ENCODE measurements at places on chromosomes 7 and 10.
A peak's percentile ranks its signal among the peaks of the same experiment; 100 is the strongest.

- DNase-seq, result no peak
Measured at GRCh38 chr10:78524941-78525340, 491.3 kb downstream of the RPS24 start.

DNA sequence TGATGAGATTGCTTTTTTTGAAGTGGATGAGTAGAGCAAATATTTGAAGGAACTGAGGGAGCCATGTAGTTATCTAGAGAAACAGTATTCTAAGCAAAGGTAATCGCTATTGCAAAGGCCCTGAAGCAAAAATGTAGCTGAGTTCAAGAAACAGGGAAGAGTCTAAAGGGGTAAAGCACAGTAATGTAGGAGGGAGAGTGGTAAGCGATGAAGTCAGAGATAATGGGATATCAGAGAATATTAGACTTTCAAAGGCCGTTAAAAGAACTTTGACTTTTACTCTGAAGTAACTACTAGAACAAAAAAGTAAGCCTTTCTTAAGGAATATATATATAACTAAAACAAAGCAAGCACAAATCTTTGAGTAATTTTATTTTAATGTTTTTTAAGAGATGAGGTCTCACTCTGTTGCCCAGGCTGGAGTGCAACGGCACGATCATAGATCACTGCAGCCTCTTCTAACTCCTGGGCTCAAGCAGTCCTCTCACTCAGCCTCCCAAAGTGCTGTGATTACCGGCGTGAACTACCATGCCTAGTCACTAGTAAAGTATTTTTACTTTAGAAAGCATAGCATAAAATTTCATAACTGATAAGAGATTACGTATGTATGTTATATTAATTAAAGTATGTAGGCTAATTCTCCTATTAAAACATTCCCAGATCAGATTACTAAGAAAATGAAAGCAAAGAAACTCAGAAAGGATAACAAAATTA, 61.7 kb upstream of the OIT3 start:
- no peak for DNase-seq

- no peak for DNase-seq
Measured at GRCh38 chr7:139752604-139753003, 25.2 kb downstream of the HIPK2 start.

DNA sequence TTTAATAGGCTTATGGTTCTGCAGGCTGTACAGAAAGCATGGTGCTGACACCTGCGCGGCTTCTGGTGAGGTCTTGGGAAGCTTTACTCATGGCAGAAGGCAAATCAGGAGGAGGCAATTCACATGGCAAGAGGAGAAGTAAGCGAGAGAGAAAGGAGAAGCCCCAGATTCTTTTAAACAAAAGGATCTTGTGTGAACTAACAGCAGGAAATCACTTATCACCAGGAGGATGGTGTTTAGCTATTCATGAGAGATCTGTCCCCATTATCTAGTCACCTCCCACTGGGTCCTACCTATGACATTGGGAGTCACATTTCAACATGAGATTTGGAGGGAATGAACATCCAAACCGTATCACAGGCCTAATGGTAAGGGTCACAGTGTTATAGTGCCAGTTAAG, 678.0 kb upstream of the KCND2 start:
- no peak for DNase-seq

DNA sequence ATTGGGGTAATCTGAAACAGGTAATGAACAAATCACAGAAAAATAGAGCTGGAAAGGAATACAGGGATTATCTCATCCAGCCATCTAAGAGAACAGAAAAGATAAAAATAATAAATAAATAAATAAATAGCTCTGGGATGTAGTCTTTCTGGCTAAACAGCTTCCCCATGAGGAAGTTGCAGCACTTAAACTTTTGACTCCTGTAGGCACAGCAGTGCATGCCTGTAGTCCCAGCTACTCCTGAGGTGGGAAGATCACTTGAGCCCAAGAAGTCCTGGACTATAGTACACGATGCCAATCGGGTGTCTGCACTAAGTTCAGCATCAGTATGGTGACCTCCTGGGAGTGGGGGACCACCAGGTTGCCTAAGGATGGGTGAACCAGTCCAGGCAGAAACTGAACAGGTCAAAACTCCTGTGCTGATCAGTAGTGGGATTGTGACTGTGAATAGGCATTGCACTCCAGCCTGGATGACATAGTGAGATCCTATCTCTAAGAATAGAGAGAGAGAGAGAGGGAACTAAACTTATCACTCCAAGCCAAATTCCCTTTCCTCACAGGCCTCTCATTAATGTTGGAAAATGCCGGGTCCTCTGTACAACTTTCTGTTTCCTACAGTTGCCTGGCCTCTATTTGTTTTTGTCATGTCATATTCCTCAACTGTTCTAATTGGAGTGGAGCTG, 61.7 kb upstream of the CDK13 start:
- DNase-seq, result no peak

GRCh38 chr10:69957886-69958555, 94.6 kb upstream of the MACROH2A2 start:
- peak; percentile 60 for DNase-seq

DNA sequence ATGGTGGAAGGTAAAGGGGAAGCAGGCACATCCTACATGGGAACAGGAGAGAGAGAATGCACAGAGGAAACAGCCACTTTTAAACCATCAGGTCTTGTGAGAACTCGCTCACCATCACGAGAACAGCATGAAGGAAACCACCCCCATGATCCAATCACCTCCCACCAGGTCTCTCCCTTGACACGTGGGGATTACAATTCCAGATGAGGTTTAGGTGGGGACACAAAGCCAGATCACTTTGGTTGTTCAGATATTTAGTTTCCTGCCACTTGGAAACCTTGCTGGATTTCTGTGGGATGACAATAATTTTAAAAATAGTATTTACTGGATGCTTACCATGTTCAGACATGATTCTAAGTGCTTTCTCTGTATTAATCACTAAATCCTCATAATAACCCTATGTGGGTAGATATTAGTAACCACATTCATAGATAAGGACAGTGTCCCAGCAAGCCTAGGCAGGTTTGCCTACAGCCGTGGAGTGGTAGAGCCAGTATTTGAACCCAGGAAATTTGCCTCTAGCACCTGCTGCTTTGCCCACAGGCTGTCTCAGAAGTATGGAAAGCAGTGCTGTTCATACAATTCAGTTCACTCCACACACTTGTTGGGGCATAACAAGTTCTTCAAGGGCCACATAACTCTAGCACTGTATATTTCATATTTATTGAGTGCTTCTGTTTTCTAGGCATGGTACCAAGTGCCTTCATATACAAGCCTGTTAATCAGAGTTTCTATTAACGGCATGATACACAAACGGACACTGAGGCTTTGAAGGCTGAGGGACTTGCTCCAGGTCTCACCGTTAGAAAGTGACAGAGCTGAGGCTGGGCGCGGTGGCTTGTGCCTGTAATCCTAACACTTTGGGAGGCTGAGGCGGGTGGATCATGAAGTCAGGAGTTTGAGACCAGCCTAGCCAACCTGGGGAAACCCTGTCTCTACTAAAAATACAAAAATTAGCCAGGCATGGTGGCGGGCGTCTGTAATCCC, 8.3 kb downstream of the TLL2 start:
- DNase-seq, result no peak

GRCh38 chr10:25699631-25700030, 234.4 kb upstream of the MYO3A start:
- no peak for DNase-seq
